Vagina (tissue), 2 donors: ENCODE measurements at places on chromosomes 5 and 9.

- no peaks in the 10 kb centered on the region for H3K27me3 ChIP-seq
- H3K4me3 ChIP-seq: no peak overlapping the region
- peaks cover 23% of the 10 kb centered on the region for H3K4me1 ChIP-seq
- H3K27ac ChIP-seq: no peak overlapping the region
These were observed 75.7 kb downstream of the AMBP start for GRCh38 chr9:114002271-114002985.

GRCh38 chr5:107542428-107542827 is 128.3 kb downstream of the EFNA5 start:
- no peaks in the 10 kb centered on the region for H3K36me3 ChIP-seq
- H3K27ac ChIP-seq: peak overlapping the region; percentile 41
- H3K4me1 ChIP-seq: peaks cover 37% of the 10 kb centered on the region
- peak overlapping the region; percentile 4 for H3K4me3 ChIP-seq
- DNase-seq: no peak

GRCh38 chr5:67425514-67425913 is 228.9 kb upstream of the CD180 start:
- H3K27ac ChIP-seq: no peak overlapping the region
- no peak overlapping the region for H3K4me3 ChIP-seq
- no peaks in the 10 kb centered on the region for H3K36me3 ChIP-seq
- no peaks in the 10 kb centered on the region for H3K27me3 ChIP-seq
- H3K4me1 ChIP-seq: no peaks in the 10 kb centered on the region
- no peak for DNase-seq

- no peak for DNase-seq
- no peak overlapping the region for H3K27ac ChIP-seq
- H3K36me3 ChIP-seq: no peaks in the 10 kb centered on the region
- H3K4me3 ChIP-seq: no peak overlapping the region
- no peaks in the 10 kb centered on the region for H3K27me3 ChIP-seq
- H3K4me1 ChIP-seq: peaks cover 6% of the 10 kb centered on the region
These were observed 15.6 kb upstream of the CLK4 start for GRCh38 chr5:178642351-178642909.

- no peaks in the 10 kb centered on the region for H3K4me1 ChIP-seq
- no peak overlapping the region for H3K4me3 ChIP-seq
- H3K27me3 ChIP-seq: no peaks in the 10 kb centered on the region
- no peaks in the 10 kb centered on the region for H3K36me3 ChIP-seq
These were observed 62.4 kb downstream of the DMRT1 start for GRCh38 chr9:903886-904285.

DNA sequence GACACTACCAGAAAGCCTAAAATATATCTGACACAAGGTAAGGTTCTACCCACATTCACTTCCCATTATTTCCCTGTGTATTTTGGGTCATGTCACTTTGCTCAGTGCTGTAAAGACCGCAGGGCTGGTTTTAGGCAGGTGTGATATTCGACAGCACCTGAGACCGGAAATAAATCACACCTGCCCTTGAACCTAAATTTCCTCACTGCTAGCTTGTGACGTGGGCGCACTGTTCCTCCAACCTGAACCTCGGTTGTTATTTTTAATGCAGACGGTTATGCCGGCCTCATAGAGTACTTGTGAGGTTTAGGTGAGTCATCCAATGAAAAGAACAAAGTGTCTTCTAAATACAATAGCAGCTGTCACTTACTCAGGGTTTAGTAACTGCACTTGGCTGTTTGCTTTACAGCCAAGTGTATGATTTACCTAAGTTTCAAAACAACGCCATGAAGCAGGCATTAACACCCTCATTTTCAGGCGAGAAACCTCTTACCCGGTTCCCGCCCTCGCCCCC is 20.7 kb upstream of the ZNF782 start:
- no peaks in the 10 kb centered on the region for H3K36me3 ChIP-seq
- DNase-seq: no peak
- H3K4me3 ChIP-seq: peak overlapping the region; percentile 43
- peak overlapping the region; percentile 73 for H3K27ac ChIP-seq
